ENCODE measurements at places on chromosomes 4 and X.

- DNase-seq: no peak
Observed at GRCh38 chr4:117093571-117093970, 8.2 kb upstream of the TRAM1L1 start.

DNA sequence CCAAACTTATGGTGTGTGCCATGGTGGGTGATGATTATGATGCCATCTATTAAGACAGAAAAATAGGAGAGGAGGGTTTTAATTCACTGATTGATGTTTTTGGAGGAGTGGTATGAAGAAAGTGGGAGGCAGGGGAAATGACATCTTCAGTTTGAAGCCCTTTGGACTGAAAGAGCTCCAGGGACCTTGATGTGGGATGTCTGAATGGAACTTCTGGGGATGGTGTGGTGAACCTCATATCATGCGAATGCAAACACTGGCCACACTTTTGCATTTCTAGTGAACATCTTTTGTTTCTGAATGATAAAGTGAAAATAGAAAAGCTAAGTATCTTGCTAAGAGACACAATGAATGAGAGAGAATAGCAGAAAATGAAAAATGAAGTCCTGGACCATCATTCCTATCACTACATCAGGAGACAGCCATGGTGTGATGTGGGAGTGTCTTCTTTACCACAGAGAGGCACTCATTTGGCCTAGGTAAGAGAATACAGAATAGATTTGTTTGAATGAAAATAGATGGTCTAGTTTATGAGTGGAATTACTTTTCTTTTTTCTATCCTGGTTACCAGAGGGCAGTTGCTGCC lies 123.5 kb downstream of the ZNF827 start:
- DNase-seq: no peak

GRCh38 chr4:81346719-81347118 lies 125.0 kb downstream of the RASGEF1B start:
- no peak for DNase-seq

DNA sequence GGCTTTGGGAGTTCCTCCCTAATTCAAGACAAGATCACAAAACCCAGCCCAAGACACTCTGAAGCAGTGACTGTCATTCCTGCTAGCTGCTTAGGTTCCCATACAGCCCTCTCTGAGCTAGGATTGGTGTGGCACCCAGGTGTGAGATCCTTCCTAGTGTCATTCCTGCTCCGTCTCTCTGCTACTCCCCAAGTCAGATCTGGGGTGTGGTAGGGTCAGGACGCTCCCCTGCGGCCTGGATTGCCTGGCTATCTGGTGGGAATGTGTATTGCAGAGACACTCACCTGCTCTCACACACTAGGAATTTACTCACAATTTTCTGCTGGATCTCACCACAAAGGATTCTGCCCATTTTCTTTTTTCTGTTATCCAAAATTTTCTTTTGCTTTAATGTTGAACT lies 560.8 kb upstream of the ATOH1 start:
- DNase-seq: no peak

GRCh38 chr4:132065940-132066495 lies 1083.1 kb upstream of the PCDH10 start:
- DNase-seq: peak; percentile 0

DNA sequence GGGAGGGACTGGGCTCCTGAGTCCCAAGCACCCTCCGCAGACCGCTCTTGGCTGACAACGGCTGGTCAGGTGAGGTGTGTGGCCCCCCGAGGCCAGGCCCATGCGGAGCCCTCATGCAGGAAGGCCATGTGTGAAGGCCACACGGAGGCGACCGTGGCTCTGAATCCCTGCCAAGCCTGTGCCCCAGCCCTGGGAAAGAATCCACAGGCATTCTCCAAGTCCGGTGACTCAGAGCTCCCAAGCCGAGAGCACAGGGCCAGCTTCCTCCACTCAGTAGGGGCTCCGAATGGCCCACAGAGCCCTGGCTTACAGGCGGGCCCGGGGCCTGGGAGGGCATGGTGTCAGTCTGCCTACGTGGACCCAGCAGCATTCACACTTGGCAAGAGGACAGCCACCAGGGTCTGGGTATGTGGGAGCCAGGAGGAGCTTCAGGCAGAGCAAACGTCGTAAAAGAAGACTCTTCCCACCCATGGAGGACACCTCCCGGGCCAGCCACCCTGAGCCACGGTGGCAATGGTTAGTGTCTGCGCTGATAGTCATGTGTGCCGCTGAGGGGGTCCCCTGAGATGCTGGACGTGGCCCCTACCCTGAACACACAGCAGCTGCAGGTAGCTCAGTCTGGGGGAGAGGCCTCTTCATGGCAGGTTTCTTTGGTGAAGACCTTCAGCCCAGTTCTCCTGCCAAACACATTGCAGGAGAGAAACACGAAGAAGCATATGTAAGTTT lies 105.7 kb downstream of the PSAPL1 start:
- peak; percentile 22 for DNase-seq

- DNase-seq: no peak
Observed at GRCh38 chr4:6595897-6596537, 21.0 kb downstream of the MAN2B2 start.

DNA sequence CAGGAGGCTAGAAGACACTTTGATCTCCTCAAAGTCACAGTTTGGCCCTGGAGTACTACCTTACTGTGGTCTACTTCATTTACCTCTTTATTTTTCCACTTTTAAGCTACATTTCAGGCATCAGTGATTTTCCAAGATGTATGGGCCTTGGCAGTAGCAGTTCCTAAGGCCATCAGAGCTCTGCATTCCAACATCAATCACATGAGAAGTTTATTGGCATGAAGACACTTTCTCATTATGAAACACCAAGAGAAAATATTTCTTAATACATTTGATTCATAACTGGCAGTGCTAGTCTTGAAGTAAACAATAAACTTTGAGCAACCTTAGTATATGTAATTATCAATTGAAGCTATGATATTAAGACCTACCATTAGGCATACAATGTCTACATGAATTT lies 178.1 kb downstream of the IL15 start:
- DNase-seq: no peak

- no peak for DNase-seq
Observed at GRCh38 chr4:74317616-74318246, 9.5 kb downstream of the EPGN start.

All from BJ (cell line).